ENCODE measurements at places on chromosomes 1 and 21. TPM values are rescaled to one million over a fixed set of nuclear protein-coding genes. Genes with fewer than 3 reads are reported as not detected.

Gene LPAR3
- 4.4 TPM for total RNA-seq

DNA sequence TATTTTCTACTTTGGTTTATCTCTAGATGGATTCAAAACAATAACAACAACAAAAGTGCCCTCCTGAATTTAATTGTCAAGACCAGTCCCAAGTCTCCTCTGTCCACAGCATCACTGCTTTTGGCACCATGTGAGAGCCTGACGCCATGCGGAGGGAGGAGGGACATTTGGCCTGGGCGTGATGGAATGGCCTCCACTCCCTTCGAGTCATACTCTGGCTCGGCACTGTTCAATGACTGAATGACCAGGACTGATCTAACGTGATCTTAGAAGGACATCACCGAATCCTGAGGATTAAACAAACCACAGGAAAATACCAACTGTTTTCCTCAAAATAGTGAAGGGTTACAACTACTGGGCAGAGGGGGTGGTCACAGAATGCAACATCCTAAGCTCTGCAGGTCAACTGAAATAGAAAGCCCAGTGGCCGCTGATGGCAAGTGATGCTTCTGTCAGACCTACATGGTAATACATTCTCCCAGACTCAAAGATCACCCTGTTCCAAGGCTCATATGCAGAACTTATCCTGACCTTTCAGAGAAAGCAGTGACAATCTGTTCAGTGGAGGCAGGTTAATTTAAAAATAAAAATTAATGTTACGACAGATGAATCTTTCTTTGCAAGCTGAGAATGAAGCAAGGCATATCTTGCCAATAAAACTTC lies 19.1 kb downstream of the SRSF4 start:
- DNase-seq, result no peak

Gene TAS1R1
- 0.59 TPM for total RNA-seq

DNA sequence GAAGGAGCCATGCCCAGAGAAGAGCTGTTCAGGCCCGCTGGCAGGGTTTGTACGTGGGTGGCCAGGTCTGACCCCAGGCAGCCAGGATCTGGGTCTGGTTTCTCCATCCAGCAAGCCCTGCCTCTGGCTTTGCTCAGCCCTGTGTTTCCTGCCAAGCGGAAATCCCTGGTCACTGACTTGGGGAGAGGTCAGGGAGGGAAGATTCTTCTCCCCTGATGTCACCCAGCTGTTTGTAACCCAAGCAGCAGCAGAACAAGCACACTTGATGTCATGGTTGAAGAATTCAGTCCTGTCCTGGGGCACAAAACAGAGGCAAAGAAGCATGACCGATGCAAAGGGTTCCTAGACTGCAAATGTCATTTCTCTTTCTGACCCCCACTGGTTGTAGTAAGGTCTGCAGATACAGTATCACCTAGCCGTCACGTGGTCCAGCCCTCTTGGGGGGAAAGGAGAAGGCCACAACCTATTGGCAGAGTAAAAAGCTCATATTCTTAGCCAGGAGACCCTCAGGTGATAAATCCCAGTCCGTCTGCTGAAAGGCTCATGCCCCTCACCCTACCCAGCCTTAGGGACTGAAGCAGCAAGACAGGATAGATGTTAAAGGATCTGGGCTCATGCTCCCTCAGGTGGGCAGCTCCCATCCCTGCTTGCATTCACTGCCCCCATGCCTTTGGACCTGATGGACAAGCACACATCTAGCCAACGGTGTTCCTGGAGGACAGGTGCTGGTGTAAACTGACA lies 120.9 kb downstream of the SYT2 start:
- DNase-seq, result peak; percentile 93

DNA sequence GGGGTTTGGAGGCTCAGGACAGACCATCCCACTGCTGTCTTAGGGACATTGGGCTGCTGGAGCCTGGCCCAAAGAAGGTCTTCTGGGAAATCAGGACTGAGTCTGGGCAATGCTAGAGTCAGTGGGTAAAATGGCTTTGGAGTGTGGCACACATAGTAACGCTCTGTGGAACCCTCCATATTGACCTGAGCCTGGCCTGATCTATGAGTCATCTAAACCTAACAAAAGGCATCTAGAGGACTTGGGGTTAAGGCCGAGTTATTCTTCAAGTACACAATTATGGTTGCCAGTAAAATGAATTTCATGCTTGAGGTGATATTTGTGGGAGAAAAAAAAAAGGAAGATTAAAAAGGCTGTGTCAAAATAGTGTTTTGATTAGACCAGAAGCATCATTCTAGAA lies 77.7 kb downstream of the ST6GALNAC5 start:
- no peak for DNase-seq

DNA sequence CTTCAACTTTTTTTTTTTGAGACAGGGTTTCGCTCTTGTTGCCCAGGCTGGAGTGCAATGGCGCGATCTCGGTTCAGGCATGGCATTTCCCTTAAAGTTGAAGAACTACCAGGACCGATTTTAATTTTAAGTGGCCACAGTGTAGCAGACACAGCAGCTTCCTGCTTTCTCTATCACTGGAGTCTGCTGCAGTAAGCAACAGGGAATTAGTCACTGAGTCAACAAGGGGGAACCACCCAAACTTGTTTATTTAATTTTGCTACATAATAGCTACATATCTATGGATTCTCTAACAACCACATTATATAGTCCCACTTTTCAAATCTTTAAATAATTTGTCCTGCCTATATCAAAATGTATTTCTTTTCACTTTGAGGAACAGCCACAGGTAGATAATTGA lies 12.5 kb upstream of the TNNI3K start:
- DNase-seq, result no peak

- DNase-seq, result peak; percentile 90
These were observed 522.7 kb downstream of the PLPP3 start for GRCh38 chr1:56056438-56057287.

- no peak for DNase-seq
These were observed 412 bp downstream of the GPR25 start for GRCh38 chr1:200873116-200873670.

DNA sequence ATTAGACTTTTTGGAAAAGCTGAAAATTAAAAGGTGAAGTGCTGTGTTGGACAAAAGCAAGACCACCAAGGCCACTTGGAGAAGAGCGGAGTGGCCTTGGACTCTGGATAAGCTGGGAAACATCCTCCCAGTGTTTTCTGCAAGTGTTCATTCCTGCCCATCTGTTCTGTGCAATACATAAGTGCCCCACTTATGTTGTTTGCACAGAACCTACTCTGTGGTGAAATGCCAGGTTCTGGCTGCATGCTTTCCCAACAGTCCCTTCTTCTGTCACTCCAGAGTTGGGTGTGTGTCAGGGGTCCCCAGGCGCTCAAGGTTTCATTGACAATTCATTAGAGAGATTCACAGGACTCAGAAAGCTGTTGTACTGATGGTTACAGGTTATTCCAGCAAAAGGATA lies 30.3 kb downstream of the NHLH2 start:
- no peak for DNase-seq

Data from skin of body (tissue), 3 donors.